ENCODE measurements at places on chromosomes 7 and 10.

DNA sequence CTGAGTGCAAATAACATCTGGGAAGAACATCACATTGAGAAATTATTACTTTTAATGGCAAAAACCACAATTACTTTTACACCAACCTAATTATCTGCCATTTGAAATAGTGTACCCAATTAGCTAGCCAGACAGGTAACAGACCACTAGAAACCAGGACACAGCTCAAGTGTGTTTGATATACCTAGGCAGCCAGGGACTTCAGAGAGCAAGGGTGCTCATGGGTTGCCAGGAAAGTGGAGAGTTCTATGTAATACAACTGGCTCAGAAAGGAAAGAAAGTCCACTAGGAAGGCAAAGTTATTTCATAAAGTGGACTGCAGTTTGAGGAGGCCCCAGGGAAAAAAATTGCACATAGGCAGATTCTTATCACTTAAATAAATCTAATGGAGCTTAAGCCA is 50.0 kb upstream of the PTN start:
- DNase-seq, result no peak

GRCh38 chr10:91886954-91887271 is 22.4 kb downstream of the FGFBP3 start:
- no peak for DNase-seq

GRCh38 chr10:117539361-117539773 is 3.2 kb upstream of the EMX2 start:
- no peak for DNase-seq

- DNase-seq, result no peak
Measured at GRCh38 chr7:66348959-66349358, 143.8 kb downstream of the TPST1 start.

DNA sequence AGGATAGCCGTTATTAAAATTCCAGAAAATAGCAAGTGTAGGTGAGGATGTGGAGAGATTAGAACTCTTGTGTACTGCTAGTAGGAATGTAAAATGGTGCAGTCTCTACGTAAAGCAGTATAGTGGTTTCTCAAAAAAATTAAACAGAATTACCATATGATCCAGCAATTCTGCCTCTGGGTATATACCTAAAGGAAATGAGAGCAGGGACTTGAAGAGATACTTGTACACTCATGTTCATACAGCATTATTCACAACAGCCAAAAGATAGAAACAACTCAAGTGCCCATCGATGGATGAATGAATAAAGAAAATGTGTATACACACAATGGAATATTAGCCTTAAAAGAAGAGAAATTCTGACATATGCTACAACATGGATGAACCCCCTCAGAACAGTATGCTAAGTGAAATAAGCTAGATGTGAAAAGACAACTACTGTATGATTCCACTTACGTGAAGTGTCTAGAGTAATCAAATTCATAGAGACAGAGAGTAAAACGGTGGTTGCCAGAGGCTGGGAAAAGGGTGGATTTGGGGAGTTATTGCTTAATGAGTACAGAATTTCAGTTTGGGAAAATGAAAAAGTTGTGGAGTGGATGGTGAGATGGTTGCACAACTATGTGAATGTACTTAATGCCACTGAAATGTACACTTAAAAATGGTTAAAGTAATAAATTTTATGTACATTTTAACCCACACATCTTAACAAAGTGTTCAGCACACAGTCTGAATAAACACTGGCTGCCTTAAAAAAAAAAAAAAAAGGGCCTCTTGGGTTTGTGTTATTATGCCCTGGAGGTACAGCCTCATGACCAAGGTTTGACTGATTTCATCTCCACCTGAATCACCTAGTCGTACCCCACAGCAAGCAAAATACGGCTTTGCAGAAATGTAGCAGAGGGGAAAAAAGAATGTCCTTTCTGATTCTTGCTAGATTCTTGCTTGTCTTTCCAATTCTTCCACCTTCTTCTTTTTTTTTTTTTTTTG is 26.2 kb downstream of the BUB3 start:
- DNase-seq, result no peak
